GM04503 (cell line): ENCODE measurements at places on chromosomes 1 and 21.

- no peak for DNase-seq
These were observed 104.1 kb downstream of the DISP1 start for GRCh38 chr1:222918801-222919477.

DNA sequence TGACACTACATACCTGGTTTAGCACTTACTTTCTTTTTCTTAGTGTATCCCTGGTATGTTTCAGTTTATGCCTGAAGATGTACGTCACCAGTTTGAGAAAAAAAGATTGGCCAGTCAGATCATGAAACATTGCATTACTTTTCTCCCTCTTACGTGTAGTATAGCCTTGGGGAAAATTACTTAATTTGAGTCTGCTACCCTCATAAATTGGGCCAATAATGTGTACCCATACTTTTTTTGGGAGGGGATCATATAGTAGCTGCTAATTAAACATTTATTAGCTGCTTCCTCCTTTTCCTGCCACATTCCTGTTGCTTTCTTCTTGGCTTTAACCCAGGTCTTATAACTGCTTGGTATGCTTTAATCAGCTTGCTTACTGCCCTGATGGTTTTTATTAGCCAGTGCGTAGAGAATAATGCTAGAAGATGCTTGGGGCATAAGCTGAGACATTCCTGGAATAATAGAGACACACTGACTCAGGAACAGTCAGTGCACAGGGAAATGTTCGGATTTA, 32.1 kb downstream of the RABGAP1L start:
- DNase-seq = peak; percentile 69

- no peak for DNase-seq
These were observed 61.3 kb downstream of the ROR1 start for GRCh38 chr1:63835128-63835527.

DNA sequence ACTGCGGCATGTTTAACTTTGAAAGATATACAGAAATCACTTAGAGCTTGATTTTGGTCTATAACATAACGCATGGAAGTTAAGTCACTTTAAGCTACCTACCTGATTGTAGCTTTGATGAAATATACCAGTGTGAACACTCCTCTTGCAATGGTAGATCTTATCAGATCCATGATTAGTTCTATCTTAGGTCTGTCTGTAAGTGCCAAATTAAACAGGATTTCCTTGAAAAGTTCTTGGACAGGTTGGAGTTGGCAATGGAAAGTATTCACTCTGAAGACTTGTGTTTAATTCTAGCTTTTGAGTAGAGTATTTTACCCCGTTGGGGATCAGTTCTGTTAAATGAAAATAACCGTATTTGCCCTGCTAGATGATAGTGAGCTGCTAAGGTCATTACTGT, 4.1 kb upstream of the ADGRL4 start:
- DNase-seq = no peak

GRCh38 chr1:177737456-177737855, 232.4 kb downstream of the SEC16B start:
- no peak for DNase-seq

DNA sequence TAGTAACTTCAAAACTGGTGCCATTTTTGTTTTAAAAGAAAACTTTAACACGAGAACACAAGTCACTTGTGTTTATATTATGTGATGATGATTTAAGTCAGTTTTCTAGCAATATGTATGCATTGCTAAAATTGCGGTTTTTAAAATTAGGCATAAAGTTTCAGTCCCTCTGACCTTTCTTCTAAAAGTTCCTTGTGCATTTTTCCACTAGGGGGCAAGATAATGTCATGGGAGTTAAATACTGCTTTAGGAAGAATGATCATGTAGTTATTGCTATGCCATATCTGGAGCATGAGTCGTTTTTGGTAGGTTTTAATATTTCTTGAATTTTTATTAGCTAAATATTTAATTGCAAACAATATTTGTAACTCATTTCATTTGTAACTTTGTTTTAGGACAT, 10.7 kb downstream of the CDC7 start:
- no peak for DNase-seq

GRCh38 chr21:34022627-34023335, 50.6 kb upstream of the MRPS6 start:
- no peak for DNase-seq

GRCh38 chr1:61556631-61557030, 168.3 kb downstream of the TM2D1 start:
- no peak for DNase-seq

DNA sequence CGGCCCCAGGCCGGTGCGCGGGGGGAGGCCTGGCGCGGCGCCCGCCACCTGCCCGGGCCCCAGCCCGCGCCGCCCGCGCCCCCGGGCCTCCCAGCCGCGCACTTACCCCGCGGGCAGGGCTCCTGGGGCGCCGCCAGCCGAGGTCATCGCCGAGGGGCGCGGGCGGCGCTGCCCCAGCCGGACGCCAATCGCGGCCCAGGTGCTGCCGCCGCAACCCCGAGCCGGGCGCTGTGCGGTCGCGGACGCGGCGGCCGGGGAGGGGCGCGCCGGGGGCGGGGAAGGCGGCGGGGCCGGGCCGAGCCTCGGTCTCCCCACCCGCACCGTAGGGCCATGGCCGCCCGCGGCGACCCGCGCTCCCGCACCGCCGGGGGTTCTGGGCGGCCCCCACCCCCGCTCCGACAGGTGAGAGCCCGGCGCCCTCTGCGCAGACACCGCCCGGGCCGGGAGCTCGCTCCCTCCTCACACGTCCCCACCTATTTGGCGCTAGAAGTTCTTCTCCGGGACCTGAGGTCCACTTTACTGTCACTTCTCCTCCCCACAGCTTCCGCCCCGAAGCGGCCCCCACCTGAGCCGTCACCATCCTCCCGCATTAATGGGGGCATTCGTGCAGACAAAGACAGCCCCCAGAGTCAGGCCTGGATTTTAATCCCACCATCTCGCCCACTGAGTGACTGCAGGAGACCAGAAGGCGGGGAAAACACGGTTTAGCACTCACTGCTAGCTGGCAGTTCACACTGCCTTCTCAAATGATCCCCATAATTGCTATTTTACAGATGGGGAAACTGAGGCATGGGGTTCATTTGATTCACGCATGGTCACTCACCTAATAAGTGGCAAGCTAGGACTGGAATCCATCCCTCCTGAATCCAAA, at the start of gene TTC39A:
Gene TTC39A (minus strand): TSS at position 232 of the 871 bp plus-strand sequence. CDS start 85 bp downstream, at position 147.
- DNase-seq = no peak

DNA sequence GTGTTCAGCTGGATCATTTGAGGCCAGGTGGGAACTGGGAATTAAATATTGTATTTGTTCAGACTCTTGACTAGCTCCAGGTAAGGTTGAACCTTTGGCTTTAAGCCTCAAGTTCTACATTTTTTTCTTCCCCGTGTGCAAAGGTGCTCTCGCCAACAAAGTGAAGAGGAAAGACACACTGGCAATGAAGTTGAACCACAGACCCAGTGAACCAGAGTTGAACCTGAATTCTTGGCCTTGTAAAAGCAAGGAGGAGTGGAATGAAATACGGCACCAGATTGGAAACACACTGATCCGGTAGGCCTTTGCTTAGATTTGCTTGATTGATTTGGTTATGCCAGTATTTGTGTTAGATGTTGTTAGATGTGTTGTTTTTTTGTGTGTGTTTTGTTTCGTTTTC, 25.5 kb upstream of the RCC1 start:
- no peak for DNase-seq

- DNase-seq = no peak
These were observed 65.7 kb downstream of the RUNX3 start for GRCh38 chr1:24864370-24864777.

GRCh38 chr21:42245331-42246193, 26.6 kb downstream of the ABCG1 start:
- no peak for DNase-seq

DNA sequence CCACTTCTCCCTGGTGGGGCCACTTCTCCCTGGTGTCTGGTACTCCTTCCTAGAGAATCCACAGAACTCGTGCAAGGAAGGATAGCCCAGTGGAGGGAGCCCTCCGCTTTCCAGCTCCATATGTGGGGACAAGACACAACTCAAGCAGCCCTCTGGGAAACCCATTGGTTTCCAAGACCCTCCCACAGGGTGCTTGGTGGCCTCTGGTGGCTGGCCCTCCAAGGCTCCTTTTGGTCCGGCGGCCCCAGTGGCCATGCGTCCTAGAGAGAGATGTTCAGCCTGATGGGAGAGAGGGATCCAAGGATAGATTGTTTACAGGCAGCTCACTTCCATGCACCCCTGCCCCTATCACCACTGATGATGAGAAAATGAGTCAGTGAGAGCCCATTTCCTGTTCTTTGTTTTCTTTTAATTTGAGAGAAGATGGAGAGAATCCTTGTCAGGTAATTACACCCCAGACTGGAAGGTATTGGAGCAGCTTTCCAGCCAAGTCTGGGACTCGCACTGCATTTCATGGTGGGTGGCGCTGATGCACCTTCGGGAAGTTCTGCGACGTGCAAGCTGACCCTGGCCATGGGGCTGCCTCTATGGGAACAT, 486.2 kb upstream of the VAMP3 start:
- no peak for DNase-seq
